Naive thymus-derived CD4-positive, alpha-beta T cell (primary cell): ENCODE measurements at places on chromosomes 12 and 14.

GRCh38 chr12:52778833-52779232 is 1.7 kb upstream of the KRT76 start:
- no peak for DNase-seq

DNA sequence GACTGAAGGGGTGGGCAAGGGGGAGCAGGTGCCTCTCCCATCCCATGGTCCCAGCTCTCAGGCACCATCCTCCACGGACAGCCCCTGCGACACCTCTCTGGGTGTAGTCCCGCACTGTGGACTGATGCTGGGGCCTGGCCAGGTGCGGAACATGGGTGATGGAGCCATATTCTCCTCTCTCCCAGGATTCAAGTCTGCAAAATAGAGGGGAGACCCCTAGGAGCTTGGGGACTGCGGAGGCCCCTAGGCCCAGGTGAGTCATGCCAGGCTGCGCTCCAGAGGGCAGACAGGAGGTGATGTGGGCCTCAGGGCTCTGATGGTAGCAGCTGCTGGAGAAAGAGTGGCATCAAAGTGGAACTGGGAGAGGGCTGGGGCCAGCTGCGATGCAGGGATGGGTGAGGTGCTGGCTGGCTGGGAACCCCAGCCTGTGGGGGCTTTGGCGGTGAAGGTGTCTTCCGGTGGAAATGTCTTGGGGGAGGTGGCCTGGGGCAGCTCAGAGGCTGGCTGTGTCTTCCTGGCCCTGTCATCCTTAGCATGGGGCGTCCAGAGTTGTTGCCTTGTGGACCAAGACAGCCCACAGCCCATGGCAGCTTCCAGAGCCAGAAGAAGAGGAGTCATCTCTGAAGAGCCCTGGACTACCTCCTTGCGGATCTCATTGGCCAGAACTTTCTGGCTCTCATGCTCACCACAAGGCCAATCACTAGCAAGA is 149.1 kb downstream of the KIF26A start:
- DNase-seq = no peak

- no peak for DNase-seq
These were observed 14.9 kb downstream of the DTX1 start for GRCh38 chr12:113071135-113072112.

DNA sequence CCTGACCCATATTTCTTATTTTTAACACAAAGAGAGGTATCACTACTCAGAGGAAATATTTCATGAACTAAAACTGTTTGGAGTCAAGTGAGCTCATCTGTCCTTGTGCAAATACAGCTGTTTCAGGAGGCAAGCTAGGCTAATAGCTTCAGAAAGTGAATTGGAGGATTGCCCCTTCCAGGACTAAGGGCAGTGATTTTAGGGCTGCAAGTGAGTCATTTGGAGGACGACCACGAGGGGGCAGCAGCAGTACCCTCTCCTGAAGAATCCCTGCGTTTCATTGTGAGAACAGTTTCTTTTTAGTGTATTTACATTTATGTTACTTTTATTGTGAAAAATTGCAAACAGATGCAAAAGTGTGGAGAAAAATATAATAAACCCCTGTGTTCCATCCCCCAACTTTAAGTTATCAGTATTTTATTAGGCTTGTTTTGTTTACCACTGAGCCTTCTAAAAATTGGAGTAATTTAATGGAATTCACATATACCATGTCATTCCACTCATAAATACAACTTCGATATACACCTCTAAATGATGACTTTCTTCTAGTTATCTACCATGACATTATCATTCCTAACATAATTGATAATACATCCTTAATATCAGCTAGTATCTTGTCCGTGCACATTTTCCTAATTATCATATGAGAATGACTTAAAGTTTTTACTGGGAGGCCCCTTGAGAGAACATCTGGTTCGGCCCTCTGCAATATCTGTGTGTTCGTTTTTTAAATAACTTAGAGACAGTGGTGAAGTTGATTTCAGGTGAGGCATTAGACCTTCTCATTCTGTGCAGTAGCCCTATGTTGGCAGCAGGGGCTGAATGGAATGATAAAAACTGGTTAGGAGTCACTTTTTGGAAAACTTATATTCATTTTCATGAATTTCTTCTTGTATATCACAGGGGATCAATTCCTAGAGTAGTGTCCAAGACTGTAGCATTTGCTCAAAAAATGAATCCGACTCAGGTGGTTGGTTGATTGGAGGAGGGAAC is 13.7 kb downstream of the FOXJ2 start:
- DNase-seq = peak; percentile 60

DNA sequence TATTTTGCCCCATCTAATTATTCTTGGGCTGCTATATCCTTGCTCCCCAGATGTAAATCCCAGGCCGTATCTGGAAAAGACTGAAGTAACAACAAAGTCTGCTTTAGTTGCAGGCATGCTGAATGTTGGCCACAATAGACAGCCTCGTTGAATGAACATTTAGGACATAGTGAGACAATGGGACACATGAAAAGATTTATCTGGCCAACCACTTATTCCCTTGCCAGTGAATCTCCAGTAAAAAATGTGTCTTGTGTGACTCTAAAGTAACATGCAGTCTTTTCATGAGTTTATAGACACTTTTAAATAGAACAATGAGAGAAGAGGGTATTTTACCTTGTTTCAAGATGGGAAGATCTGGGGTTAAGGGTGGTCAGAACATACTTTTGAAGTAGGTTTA is 60.2 kb upstream of the STXBP6 start:
- DNase-seq = no peak

DNA sequence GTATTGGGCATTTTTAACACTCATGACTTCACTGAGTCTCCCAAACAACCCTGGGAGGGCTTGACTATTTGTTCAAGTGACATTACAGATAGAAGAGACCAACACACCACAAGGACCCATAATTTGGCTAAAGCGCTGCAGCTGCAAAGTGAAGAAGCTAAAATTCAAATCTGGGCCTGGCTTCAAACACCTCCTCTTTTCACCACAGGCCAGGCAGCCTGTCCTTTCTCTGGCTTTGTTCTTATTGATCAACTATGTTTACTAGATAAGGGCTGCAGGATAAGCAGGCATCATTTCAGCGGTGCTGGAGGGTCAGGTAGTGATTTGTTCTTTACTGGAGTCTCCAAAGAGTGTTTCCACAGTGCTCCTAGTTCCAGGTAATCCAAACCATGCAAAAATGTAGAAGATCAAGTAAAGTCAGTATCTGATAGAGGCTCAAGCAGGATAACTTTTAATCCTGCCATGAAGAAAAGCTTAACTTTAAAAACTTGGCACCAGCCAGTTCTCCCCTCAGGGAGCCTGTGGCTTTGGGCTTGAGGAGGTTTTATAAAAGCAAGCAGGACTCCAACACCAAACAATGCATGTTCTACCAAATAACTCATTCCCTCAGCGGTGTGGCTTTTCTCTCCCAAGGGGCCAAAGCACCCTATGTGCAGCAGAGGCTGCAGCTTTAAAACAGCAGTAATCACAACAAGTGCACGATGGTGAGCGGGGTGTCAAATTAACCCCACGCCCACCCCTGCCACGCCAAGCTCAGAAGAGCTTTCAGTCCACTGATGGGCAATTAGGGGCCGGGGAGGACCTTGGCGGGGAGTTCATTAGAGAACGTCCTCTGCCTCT is 16.8 kb downstream of the CLMN start:
- no peak for DNase-seq

DNA sequence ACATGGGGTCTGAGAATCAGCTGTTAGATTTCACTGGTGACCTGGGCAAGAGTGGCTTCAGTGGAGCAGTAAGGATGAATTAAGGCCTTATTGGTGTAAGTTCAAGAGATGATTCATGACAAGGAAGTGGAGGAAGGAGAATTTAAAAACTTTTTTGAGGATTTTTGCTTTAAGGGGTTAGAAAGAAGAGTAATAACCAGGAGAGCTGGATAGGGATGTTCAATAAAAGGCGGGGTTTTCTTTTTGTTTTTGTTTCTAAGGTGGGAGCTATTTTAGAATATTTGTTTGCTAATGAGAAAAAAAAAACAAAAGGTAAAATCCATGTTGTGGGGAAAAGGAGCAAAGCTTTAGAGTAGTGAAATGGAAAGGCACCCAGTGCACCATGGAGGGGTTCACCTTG is 15.2 kb upstream of the TUBA1B start:
- no peak for DNase-seq

- no peak for DNase-seq
These were observed 29.6 kb upstream of the TBPL2 start for GRCh38 chr14:55470025-55470424.

DNA sequence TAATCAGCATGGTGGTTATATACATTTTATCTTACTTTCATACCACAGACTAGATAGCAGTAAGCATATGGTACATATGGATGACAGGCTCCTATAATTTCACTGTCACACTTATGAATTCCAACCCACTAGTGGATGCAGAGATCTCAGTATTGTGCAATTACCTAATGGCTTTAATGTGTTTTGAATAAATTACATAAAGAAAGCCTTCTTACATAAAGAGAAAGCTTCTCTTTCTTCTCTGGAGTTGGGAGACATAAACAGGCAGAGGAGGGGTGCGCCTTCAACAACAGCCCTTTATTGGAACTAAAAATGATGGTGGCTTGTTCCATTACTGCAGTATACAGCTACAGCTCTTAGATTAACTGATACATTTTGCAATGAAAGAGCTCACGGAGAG is 52.6 kb downstream of the SAV1 start:
- no peak for DNase-seq

GRCh38 chr12:117447665-117448366 is 86.4 kb upstream of the NOS1 start:
- no peak for DNase-seq

DNA sequence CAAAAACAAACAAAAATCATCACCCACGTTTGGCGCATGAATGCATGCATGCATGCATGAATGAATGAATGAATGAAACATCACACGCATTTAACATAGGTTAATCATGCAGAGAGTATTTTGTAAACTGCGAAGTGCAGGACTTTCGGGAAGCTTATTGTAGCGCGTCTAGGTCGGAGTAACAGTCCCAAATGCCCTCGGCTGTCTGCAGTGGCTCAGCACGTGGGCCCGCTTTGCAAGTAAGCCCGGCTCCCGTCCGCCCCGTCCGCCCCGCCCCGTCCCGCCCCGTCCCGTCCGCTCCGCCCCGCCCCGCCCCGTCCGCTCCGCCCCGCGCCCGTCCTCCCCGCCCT is 263 bp upstream of the IFT81 start:
- DNase-seq = no peak

GRCh38 chr12:45627407-45628069 is 102.0 kb upstream of the ARID2 start:
- DNase-seq = no peak

DNA sequence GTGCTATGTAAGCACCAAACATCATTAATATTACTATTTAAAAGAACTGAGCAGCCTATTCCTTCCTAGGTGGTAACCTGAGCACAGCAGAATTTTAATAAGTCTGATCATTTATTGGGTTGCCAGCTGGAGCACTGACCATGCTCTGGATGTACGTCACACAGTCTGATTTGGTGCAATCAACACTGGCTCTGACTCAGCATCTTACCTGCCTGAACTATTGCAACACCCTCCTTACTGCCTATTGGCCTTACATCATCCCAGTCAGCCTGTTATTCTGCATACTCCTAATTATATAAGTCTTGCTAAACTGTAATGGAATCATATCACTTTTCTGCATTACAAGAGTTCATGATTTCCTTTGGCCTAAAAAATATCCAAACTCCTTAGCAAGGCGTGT is 149.7 kb downstream of the PTPRO start:
- no peak for DNase-seq

- DNase-seq = no peak
These were observed 250.5 kb upstream of the PELI2 start for GRCh38 chr14:55867719-55868118.

- no peak for DNase-seq
These were observed 45.0 kb downstream of the FAM186A start for GRCh38 chr12:50351120-50352043.
